ENCODE measurements at places on chromosomes 2 and 18.

GRCh38 chr18:43627848-43628530 lies 350.7 kb upstream of the SYT4 start:
- DNase-seq, result no peak

GRCh38 chr2:195612611-195613495 lies 44.2 kb upstream of the SLC39A10 start:
- DNase-seq, result no peak

- no peak for DNase-seq
Observed at GRCh38 chr2:105595536-105595935, 149.2 kb upstream of the NCK2 start.

GRCh38 chr18:21820033-21820810 lies 79.6 kb downstream of the MIB1 start:
- no peak for DNase-seq

DNA sequence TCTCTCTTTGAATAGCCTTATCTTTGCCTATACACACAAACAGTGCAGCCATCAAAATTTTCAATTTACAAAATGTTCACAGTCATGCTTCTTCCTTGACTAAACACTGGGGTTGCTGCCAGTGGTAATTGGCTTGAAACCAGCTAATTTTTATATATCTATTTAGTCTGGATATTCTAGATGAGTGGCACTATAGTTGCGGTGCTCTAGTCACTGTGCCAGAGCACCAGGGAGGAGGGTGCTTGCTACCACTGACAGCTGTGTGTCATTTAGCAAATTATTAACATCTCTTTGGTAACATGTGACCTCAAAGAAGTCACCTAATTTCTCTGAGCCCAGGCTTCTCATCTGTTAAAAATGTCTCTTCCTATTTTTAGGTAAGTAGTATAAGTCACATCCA lies 130.4 kb downstream of the MEIS1 start:
- no peak for DNase-seq

- no peak for DNase-seq
Observed at GRCh38 chr18:76525911-76526310, 30.9 kb upstream of the ZNF516 start.

DNA sequence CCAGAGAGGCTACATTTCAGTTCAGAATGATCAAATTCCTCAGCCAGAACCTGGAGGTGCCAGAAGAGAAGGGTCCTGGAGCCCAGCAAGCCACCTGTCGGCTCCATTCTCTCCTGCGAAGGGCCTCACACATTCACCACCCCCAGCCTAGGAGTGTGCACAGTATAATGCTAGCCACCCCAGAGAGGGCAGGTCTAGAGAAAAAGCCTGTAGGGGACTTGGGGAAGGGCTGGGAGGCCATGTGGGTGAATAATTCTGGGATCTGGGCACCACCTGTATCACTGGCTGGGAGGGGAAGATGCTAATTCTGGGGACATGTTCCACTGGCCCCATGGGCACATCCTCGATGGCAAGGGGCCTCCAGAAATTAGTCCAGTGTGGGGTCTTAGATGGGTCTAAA lies 127.6 kb upstream of the HNMT start:
- DNase-seq, result no peak

DNA sequence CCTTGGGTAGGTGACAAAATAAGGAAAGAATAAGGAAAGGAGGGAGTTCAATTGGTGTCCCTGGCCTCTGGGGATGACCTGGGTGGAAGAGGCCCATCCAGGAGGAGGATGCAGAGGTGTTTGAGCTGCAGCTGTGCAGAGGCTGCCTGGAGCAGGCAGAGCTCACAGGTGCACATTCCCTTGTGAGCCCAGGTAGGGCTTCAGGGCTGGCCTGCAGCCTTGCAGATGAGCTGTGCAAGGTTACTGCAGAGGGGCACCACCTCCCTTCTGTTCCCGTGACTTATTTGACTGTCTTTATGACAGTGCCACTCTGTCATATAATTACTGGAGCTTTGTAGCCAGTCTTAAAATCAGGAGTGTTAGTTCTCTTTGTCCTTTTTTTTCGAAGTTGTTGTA lies 263.2 kb upstream of the HS6ST1 start:
- DNase-seq, result no peak

- DNase-seq, result peak; percentile 70
Observed at GRCh38 chr18:50853863-50854271, 25.1 kb upstream of the ME2 start.

DNA sequence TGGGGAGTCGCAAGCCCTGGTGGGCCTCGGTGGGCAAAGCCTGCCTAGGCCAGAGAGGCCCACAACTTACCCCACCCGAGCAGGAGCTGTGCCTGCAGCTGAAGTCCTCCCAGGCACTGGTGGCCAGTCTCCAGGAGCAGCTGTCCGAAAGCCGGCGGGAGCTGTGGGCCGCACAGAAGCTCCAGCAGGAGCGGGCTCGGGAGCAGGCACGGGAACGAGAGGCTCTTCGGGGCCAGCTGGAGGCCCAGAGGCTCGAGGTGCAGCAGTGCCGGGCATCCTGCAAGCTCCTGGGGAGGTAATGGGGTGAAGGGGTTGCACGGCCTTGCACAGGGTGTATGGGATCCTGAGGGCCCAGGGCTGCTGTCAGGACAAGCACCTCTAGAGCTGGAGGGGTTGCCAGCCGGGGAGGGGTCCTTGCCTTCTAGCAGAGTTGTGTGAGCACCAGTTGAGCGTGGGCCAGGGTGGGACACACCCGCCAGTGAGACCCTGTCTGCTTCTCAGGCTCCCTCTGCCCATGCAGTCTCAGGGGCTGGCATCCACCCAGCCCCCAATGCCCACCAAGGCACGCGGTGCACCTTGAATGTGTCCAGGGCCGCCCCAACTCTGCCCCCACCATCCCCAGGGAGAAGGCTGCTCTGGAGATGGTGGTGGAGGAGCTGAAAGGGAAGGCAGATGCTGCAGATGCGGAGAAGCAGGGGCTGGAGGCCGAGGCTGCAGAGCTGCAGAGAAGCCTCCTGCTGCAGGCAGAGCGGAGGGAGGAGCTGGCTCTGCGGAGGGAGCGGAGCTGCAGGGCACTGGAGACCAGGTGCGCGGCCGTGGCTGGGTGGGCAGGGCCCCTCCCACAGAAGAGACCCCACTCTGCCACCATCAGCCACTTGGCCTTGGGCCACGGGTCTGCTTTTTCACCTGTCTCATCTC lies 27.2 kb downstream of the CROCC2 start:
- no peak for DNase-seq

- DNase-seq, result no peak
Observed at GRCh38 chr2:203861197-203861596, 6.4 kb upstream of the CTLA4 start.

GRCh38 chr2:205675861-205676516 lies 6.3 kb upstream of the NRP2 start:
- no peak for DNase-seq

- DNase-seq, result peak; percentile 38
Observed at GRCh38 chr2:98656800-98657199, 48.4 kb downstream of the UNC50 start.

- DNase-seq, result no peak
Observed at GRCh38 chr2:151292141-151292540, 2.7 kb upstream of the NMI start.

- DNase-seq, result no peak
Observed at GRCh38 chr2:119076713-119077112, 81.8 kb downstream of the C1QL2 start.

DNA sequence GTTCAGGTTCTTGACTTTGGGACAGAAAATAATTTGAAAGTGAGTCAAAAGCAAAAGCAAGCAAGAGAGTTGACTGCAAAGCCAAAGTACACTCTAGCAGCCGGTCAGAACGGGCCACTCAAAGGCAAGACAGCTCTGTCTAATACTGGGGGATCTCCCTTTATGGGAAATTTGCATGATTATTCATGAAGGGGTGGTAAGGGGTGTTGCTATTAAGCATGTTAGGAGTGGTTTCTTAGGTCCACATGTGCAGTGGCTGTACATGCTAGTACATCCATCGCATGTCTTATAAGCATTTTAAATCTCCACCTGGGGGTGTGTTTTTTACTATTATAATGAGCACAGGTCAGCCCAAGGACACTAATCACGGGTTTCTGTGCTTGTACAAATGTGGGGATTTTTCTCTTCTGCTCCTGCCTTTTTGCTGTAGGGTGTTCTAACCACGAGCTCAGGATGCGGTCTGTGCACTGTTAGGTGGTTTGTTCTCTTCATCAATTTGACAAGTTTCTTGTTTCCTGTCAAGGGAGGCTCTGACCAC lies 60.2 kb upstream of the SPP2 start:
- DNase-seq, result no peak

GRCh38 chr2:8987410-8987809 lies 16.1 kb downstream of the MBOAT2 start:
- DNase-seq, result no peak

DNA sequence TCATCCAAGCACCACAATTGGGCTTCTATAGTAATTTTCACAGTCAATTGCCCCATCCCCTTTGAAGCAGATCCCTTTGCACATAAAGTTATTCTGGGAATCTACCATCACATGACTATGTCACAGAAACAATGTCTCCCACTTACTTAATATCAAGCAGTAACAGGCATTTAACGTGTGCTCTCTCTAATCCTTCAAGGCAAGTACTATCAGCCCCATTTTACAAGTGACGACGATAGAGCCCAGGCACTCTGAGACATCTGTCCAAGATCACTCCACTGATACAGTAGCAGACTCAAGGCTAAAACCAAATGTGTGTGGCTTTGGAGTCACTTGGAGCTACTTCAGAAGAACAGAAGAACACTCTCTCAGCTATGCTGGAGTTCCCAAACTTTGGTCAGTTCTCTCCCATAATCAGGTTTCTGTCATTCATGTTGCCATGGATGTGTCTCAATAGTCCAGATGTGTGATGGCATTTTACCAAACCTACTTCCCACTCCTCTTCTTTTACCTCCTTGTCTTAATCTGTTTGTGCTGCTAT lies 39.7 kb downstream of the PID1 start:
- no peak for DNase-seq

- DNase-seq, result no peak
Observed at GRCh38 chr2:204645018-204645773, 99.9 kb downstream of the PARD3B start.

GRCh38 chr2:71776227-71776626 lies 322.9 kb downstream of the DYSF start:
- DNase-seq, result no peak

DNA sequence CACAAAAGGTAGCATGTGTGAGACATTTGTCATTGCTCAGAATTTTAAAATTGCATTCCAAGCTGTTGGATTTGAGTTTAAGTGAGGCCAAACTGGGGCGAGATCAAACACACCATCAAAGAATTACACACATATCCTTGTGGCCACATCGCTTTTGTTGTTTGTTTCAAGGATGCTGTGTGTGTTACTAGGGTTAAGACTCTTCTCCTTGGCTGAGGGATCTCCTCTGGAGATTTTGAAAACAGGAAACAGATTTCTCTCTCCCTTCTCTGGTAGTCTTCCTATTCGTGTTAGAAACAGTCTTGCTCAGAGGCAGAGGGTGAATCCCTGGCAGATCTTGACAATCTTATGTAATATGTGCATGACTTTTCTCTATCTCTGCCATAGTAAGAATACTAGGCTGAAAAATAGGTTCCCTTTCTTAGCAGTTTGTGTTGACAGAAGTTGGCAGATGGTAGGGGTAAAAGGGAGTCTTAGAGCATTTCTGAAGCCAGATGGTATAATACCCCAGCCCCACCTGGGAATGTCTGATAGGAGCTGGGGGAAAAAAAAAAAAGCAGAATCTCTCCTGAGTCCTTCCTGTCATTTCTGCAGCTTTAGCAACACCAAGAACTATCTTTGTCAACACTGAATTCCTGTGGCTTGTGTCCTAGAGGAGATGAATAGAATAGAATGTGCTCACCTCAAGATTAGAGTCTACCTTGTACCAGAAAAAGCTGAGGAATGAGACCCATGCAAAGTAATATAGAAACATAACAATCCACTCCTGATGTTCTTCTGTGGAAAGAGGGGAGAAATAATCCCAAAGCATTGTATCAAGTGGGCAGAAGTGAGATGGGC lies 101.8 kb downstream of the XRCC5 start:
- no peak for DNase-seq

GRCh38 chr18:75170022-75170789 lies 38.7 kb downstream of the PTGR3 start:
- no peak for DNase-seq

GRCh38 chr2:7324706-7325105 lies 407.5 kb downstream of the RNF144A start:
- no peak for DNase-seq

GRCh38 chr2:181772777-181773176 lies 92.5 kb upstream of the NEUROD1 start:
- DNase-seq, result no peak

GRCh38 chr18:41985914-41986313 lies 30.9 kb downstream of the PIK3C3 start:
- DNase-seq, result no peak

GRCh38 chr2:140422759-140423158 lies 1642.6 kb upstream of the NXPH2 start:
- DNase-seq, result no peak

GRCh38 chr2:145402706-145403277 lies 882.9 kb upstream of the ZEB2 start:
- DNase-seq, result no peak

GRCh38 chr2:73588177-73588576 lies 54.0 kb downstream of the NAT8 start:
- DNase-seq, result no peak

- DNase-seq, result no peak
Observed at GRCh38 chr2:156319811-156320485, 12.6 kb downstream of the NR4A2 start.

- DNase-seq, result no peak
Observed at GRCh38 chr2:215466097-215466909, 30.4 kb upstream of the FN1 start.
